ENCODE measurements at places on chromosomes 7 and 10.
A peak's percentile ranks its signal among the peaks of the same experiment; 100 is the strongest.

DNA sequence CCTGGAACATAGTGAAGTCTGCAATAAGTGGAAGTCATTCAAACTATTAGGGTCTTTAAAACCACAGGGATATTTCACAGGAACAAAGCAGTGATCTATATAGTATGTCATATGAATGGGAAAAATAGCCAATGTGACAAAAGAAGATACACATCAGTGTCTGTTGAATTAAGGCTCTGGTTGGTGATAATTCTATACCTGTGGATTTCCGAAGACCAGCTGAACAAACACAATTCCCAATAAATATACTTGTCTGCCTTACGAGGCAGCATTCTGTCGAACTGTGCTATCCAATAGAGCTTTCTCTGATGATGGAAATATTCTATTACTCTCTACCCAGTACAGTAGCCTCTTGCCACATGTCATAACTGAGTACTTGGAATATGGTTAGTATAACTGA, 55.9 kb upstream of the CAV2 start:
- no peak for DNase-seq

DNA sequence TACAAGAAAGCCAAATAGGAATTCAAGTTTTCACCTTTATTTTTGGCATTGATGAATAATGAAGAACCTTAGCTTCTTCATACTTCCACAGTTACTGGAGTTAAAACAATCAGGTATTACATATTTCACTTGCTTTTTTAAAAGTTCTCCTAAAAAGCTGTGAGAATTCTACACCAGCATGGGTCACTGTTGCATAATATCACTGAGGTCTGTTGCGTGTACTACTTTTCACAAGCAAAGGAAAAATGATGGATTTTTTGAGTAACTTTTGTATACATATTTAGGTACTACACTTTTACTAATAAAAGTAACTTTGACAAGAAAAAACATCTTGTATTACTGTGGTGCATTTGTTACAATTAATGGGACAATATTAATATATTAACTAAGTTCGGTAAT, 15.2 kb downstream of the FAM24B start:
- no peak for DNase-seq

DNA sequence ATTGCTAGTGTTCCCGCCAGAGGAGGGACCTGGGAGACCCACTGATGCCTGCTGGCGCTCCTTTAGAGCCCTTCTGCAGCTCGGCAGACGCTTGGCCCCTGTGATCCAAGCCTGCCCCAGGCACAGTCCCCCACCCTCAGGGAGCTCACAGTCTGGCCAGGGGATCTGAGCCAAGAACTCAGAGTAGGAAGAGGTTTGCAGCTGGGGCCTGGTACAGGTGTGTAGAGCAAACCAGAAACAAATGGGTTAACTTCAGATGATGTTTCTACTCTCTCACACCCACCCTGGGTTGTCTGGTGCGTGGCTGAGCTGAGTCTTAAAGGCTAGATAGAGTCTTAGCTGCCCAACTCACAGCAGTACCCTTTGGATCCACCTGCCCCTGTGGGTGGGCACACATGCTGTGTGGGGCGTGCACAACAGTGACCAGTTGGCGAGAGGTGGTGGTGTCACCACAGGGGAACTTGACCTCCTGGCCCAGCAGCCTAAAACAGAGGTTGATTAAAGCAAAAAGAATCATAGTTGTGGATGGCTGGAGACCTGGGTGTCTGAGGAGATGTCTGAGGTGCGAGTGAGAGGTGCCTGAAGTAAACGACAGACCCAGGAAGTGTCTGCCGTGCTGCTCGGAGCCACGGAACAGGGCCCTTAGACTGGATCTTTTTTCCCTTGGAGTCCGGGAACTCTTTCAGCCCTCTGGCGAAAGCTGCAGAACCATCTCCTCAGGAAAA, 31.2 kb upstream of the SRGN start:
- DNase-seq = no peak

DNA sequence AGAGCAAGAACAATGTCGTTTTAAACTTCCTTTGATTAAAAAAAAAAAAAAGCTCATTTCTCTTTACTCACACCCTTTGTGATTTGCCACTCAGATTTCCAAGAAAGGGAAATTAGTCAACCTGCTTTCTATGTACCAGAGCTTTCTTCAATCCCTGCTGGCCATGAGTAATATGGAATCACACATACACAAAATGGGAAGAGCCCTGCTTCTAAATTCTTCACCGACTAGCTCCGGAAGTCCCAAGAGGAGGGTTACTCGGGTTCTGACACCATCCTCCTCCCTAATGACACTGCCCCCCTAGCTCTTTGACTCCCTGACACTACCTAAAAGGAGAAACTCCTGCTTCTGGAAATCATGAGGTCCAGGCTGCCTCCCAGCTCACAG, 81.8 kb upstream of the SFMBT2 start:
- no peak for DNase-seq

- peak; percentile 50 for DNase-seq
Measured at GRCh38 chr7:55048221-55048859, 29.5 kb downstream of the EGFR start.

DNA sequence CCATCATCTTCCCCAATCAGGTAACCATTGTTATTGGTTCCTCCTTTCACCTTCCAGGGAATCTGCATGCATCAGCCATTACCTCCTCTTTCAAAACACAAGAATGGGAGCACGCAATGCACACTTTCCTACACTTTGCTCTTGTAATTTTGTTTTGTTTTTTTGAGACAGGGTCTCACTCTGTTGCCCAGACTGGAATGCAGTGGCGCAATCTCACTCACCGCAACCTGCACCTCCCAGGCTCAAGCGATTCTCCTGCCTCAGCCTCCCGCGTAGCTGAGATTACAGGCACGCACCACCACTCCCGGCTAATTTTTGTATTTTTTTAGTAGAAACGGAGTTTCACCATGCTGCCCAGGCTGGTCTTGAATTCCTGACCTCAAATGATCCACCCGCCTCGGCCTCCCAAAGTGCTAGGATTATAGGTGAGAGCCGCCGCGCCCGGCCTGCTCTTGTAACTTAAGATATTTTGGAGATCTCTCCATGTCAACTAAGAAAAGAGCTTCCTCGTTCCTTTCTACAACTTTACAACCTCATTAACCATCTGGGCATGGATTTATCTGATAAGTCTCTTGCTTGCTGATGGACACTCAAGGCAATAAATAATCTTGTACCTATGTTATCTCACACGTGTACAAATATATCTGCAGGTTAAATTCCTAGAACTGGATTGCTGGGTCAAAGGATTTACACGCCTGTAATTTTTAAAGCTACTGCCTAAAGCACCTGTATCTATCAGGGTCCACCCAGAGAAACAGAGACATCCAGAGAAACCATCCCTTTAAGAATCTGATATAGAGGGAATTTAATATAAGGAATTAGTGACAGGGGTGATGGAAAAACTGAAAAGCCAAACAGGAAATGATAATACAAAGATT, 4.2 kb downstream of the CYTH3 start:
- DNase-seq = no peak

DNA sequence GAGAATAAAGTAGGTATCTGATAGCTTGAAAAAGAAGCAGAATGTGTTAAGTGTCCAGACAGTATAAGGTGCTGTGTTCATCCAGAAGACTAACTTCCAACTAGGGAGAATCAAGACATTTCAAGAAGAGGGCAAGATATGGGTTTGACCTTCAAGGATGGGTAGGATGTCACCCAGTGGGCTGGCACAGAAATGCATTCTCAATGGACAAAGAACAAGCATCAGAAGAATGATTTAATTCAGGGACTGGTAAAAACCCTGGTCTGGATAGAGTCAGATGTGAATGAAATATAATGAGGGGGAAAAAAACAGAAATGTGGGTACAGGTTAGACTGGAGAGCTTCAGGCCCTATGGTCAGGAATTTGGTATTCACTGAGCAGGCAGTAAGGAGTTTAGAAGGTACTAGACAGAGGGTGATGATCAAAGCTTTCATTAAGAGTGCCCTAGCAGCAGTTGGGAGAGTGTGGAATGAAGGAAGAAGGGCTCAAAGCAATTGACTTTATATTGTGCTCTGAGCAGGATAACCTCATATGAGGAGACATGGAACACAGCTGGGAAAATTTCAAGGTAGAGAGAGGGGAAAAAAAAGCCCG, 180.7 kb upstream of the ANK3 start:
- DNase-seq = no peak

GRCh38 chr7:157009170-157009777, 1.2 kb downstream of the MNX1 start:
- peak; percentile 88 for DNase-seq

DNA sequence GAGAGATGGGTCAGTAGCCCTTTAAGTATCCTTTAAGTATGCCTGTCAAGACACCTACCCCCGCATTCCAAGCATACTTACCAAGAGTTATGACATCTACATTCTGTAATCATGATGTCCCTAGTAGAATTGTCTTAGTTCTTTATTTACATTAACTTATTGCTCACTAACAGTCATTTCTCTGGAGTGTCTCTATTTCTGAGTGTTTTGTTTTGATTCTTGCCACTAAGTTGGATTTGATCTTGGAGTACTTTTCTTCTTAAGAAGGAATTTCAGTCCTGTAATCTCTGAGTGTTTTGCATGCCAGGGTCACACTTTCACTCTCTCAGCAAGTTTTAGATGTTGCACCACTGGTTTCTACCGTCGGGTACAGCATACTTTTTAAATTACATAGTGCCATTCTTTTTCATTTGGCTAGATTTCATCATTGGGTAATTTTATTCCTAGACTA, 1053.9 kb downstream of the KCNMA1 start:
- no peak for DNase-seq

DNA sequence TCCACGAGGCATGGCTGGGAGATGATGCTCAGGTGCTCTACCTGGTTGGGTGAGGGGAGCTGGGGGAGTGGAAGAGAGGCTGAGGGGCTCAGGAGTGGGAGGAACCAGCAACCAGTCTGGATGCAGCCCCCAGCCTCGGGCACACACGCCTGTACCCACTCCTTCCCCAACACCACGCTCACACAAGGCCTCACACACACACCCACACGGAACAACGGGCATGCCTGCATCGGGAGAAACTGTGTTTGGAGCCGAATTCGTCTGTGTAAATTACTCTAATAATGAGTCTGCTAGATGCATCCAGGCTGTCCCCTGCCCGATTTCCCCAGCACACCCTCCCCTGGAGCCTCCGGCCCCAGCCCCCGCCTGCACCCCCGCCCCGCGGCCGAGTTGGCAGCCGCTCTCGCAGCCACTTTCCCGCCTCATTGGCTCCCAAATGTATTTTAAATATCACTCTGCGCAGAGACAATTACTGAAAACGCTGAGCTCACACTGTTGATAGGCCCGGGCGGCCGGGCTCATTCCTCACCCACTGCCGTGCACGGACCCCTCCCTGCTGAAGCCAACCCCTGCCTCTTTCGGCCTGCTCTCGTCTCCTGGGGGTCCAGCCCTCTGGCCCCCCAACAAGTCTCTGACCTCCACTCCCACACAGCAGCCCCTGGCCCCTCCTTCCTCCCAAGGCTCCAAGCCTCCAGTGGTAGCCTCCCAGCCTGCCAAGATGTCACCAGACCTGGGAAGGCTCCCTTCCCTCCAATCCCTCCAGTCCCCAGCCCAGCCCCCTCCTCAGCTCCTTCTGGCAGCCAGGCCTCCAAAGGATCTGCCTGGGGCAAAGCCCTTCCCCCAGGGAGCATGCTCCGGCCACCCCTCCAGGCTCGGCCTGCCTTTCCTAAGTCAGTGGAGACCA, 11.1 kb downstream of the H2BK1 start:
- no peak for DNase-seq

DNA sequence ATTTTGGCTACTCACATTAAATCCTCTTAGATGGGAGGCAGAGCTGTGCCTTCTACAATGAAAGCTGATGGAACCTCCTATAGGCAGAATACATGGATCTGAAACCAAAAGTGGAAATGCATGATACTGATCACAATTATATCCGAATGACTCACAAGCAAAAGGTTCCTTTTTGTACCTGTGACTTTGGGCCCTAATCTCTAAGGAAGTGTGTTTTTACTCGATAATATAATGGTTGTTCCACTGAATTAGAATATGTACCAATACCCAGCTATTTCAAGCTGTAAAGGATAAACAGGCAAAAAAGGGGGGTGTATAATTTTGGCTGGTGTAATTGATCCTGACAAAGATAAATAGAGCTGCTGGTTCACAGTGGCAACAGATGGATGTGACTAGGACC, 17.6 kb upstream of the LAMB1 start:
- DNase-seq = no peak

DNA sequence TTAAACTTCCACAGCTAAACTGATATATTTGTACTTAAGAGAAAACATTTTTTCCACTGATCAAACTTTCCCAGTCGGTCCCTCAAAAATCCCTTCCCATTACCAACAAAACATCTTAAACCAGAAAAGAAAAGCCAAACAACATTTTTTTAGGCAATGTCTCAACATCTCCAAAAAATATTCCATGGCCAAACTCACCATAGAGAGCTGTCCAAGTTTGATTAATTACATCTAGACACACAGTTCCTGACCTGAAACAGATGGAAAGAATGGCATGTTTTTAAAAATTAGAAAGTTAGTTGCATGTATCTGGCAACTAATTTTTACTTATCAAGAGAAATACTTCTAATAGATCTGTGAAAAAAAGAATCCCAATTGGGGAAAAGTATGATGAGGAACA, 95.4 kb downstream of the UBE2H start:
- DNase-seq = no peak

DNA sequence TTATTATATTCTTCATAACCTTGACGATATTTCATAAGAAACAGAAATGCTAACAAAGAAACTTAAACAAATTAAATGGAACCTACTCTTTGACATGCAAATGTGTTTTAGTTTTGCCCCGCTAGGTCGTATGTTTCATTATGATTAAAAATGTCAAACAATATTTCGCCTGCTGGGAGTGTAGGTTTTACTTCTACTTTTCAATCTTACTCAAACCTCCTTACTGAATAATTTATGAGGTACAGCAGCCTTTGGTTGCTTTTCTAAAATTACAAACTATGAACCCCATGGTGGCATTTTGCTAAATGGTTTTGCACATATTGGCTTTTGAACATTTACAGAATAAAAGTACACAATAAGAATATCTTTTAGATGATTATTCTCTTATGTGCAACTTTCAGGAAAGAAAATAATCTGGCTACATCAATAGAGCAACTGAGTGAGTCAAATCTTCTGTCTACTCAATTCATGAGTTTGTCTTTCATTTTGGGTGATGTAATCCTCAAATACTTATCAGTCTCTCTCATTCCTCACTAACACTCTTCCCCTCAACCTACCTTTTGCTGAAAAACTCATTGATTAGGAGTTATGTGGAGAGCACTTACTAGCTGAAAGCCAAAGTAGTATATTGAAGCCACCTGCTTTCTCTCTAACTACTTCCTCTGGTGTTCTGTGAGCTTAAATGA, 1226.4 kb downstream of the XPNPEP1 start:
- DNase-seq = no peak

DNA sequence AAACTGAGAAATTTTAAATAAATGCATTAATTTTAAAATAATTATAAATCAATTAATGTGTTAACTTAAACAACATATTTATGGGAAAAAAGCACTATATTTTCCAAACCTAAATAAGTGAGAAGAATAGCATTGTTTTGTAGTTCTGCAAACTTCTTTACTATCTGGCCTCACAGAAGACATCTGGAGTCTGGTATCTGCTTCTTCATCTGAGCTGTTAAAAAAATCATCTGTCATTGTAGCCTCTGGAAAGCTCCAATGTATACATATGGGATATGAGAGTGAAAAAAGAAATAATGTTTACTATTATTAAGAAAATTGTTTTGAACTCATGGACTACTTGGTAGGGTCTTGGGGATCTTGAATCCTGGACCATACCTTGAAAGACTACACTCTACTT, 32.2 kb downstream of the CTTNBP2 start:
- DNase-seq = no peak
